ENCODE measurements at places on chromosomes 7 and 10.

- no peak for DNase-seq
These were observed 27.3 kb downstream of the POU6F2 start for GRCh38 chr7:39005036-39005435.

GRCh38 chr7:79464051-79464450, 10.6 kb upstream of the MAGI2 start:
- no peak for DNase-seq

DNA sequence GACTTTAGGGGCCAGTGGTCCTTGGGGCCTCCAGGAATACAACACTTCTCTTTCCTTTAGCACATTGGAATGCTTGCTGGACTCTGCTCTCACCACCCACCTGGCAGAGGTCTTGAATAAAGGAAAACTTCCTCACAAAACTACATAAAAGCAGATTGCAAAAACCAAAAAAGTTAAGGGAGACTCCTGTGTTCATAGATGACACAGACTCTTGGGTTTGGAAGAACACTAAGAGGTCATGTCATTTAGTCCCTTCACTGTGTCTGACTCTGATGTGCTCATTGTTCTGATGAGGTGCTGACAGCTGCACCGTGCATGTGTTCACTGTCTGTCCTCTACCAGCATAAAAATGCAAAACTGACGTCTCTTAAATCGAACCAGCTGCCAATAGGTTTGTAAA, 11.4 kb downstream of the BLNK start:
- no peak for DNase-seq

DNA sequence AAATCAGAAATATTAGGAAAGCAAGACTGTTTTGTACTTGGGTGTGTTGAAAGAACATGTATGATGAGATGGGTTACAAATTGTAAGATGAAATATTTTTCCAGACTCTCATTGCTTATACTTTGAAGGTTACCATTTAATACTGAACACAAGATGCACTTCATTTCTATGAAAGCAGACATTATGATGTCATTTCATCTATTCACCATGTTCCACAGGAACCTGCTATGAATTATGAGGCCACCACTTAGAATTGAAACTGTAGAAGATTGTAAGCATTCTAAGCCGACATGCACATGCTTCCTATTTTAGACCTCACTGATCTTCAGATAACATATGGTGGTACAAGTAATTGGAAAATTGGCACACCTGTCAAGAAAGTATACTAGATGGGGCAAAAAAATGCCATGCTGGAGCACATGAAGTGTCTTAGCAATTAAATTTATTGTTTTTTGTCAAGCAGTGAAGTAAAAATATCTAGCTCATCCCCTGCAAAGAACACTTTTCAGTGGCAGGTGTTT, 195.0 kb downstream of the PHF14 start:
- DNase-seq = no peak

All from skeletal muscle cell (primary cell).